Right lobe of liver (tissue), 6 donors: ENCODE measurements at places on chromosomes 5 and 9. TPM values are rescaled to one million over a fixed set of nuclear protein-coding genes. Genes with fewer than 3 reads are reported as not detected.
A peak's percentile ranks its signal among the peaks of the same experiment; 100 is the strongest.

FBP2 gene
- total RNA-seq: not detected

ACOT12 gene
- 67.5 TPM for total RNA-seq

TRAF2 gene
- total RNA-seq: 7.3 TPM

PCDHA9 gene
- total RNA-seq: not detected

MEGF10 gene
- 0.42 TPM for total RNA-seq

DNA sequence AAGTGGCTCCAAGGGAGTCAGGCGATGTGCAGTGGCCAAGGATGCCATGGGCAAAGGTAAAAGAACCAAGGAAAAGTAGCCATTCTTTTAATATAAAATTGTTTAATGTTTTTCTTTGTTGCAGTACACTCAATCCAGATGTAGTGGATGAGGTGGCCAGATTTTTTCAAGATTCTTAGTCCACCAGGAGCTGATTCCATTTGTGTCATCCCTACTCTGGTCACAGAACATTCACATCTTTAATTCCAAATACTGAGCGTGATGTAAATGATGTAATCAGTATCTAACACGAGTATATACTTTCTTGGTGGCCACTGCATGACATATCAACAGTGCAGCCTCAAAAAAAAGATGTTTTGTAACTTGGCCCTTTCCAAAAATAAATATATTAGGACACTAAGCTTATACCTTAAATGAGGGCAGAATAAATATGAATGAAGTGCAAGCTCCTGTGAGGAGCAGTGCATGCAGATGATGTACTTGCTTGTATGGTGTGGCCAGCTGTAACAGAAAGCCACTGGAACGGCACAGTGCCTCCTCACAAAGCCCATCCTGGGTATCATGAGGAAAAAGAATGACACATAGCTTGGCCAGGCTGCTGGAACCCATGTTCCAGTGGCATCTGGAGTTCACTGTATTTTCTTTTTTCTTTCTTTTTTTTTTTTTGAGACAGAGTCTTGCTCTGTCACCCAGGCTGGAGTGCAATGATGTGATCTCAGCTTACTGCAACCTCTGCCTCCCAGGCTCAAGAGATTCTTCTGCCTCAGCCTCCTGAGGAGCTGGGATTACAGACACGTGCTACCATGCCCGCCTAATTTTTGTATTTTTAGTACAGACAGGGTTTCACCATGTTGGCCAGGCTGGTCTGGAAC, 6.5 kb upstream of the SPATA24 start:
- H3K4me3 ChIP-seq: no peak overlapping the region
- DNase-seq: peak; percentile 17
- H3K27me3 ChIP-seq: no peaks in the 10 kb centered on the region
- no peaks in the 10 kb centered on the region for H3K36me3 ChIP-seq
- H3K4me1 ChIP-seq: peaks cover 4% of the 10 kb centered on the region

DNA sequence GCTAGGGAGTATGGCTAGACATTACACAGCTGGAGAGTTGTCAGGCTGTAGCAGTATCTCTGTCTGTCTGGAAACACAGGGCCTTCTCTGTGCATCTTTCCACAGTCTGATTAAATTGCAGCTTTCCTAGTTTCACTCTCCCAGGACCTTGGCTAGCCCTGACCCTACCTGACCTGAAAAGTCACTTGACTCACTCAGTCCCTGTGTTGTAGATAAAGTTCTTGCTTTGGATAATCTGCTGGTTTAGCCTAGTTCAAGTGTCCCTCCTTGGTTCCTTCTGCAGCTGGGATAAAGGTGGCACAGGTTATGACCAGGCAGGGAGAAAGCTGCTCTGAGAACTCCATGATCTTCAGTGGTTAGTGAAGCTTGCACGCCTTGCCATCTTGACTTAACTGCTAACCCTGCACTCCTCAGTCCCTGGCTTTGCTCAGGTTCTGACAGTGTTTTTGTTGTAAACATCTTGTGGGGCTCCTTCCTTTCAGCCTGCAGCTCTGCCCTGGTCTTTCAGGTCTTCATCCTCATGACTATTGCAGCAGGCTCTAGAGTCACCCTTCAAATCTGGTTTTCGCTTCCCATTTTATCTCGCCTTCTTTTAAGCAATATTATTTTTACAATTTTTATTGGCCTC, 101.0 kb downstream of the PIP5K1B start:
- no peaks in the 10 kb centered on the region for H3K36me3 ChIP-seq
- H3K4me1 ChIP-seq: no peaks in the 10 kb centered on the region
- no peak overlapping the region for H3K27ac ChIP-seq
- DNase-seq: no peak
- H3K4me3 ChIP-seq: no peak overlapping the region
- no peaks in the 10 kb centered on the region for H3K27me3 ChIP-seq

DNA sequence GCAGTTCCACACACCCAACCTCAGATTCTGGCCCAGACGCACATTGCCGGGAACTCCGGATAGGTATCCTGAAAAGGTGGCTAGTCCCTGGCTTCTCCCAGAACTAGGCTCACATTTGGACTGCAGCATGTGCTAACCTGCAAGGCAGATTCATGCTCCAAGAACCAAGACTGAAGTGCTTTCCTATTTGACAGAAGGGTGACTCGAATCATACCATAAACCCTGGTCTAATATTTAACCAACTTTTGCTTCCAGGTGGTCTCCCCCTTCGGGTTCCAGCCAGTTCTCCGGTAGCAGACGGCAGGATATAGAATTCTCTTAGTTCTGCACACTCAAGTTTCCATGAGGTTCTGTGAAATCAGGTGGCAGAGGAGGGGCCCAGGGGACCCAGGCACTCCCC, 7.6 kb downstream of the PTGES start:
- no peak overlapping the region for H3K4me3 ChIP-seq
- no peaks in the 10 kb centered on the region for H3K27me3 ChIP-seq
- no peak overlapping the region for H3K27ac ChIP-seq
- no peaks in the 10 kb centered on the region for H3K36me3 ChIP-seq
- H3K4me1 ChIP-seq: no peaks in the 10 kb centered on the region

GRCh38 chr5:146082798-146083197, 22.6 kb downstream of the PLAC8L1 start:
- no peaks in the 10 kb centered on the region for H3K36me3 ChIP-seq
- H3K4me1 ChIP-seq: no peaks in the 10 kb centered on the region
- H3K4me3 ChIP-seq: no peak overlapping the region
- no peak overlapping the region for H3K27ac ChIP-seq
- no peak for DNase-seq

GRCh38 chr5:168104350-168104749, 187.1 kb upstream of the WWC1 start:
- no peak overlapping the region for H3K27ac ChIP-seq
- no peaks in the 10 kb centered on the region for H3K4me1 ChIP-seq
- H3K4me3 ChIP-seq: no peak overlapping the region
- no peak for DNase-seq

GRCh38 chr5:35458824-35459207, 158.8 kb upstream of the SPEF2 start:
- no peak overlapping the region for H3K4me3 ChIP-seq
- no peak for DNase-seq
- H3K27ac ChIP-seq: no peak overlapping the region
- no peaks in the 10 kb centered on the region for H3K36me3 ChIP-seq

GRCh38 chr5:43798740-43799139, 195.8 kb downstream of the NNT start:
- H3K27ac ChIP-seq: no peak overlapping the region
- H3K36me3 ChIP-seq: no peaks in the 10 kb centered on the region
- H3K4me3 ChIP-seq: no peak overlapping the region
- no peak for DNase-seq
- no peaks in the 10 kb centered on the region for H3K4me1 ChIP-seq
- no peaks in the 10 kb centered on the region for H3K27me3 ChIP-seq

DNA sequence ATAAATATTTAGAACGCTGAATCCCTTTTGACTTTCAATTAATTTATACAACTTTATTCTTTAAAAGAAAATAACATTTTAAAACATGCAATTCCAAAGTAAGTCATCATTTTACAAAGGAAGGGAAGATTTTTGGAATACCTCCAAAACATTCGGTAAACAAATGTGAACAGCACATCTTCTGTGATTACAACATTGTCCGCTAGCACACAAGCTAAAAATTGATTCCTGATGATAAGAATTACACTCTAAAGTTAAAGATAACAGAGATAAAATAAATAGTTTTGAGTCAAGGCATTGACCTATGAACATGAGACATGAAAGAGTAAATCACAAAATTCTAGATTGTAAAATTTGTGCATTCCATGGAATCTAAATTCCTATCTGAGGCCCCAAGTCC, 56.2 kb upstream of the TRAF1 start:
- no peak overlapping the region for H3K4me3 ChIP-seq
- no peaks in the 10 kb centered on the region for H3K4me1 ChIP-seq
- H3K27me3 ChIP-seq: no peaks in the 10 kb centered on the region
- peak overlapping the region; percentile 20 for H3K27ac ChIP-seq
- no peak for DNase-seq
- H3K36me3 ChIP-seq: peaks cover 68% of the 10 kb centered on the region

DNA sequence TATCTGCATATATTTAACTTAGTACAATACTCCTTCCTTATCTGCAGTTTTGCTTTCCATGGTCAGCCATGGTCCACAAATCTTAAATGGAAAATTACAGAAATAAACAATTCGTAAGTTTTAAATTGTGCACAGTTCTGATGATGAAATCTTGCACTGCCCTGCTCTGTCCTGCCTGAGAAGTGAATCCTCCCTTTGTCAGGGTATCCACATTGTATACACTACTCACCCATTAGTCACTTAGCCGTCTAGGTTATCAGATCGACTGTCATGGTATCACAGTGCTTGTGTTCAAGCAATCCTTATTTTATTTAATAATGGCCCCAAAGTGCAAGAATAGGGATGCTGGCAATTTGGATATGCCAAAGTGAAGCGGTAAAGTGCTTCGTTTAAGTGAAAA, 8.3 kb upstream of the YTHDC2 start:
- H3K27ac ChIP-seq: no peak overlapping the region
- no peaks in the 10 kb centered on the region for H3K36me3 ChIP-seq
- H3K27me3 ChIP-seq: no peaks in the 10 kb centered on the region
- no peak for DNase-seq

- H3K27ac ChIP-seq: no peak overlapping the region
- no peaks in the 10 kb centered on the region for H3K4me1 ChIP-seq
- H3K36me3 ChIP-seq: no peaks in the 10 kb centered on the region
- H3K4me3 ChIP-seq: no peak overlapping the region
Observed at GRCh38 chr5:27708534-27708933, 670.1 kb upstream of the CDH9 start.

GRCh38 chr5:154311362-154311761, 120.8 kb downstream of the GALNT10 start:
- DNase-seq: no peak
- H3K27me3 ChIP-seq: no peaks in the 10 kb centered on the region
- no peak overlapping the region for H3K4me3 ChIP-seq
- H3K36me3 ChIP-seq: no peaks in the 10 kb centered on the region
